ENCODE measurements at places on chromosomes 5 and 9. TPM values are rescaled to one million over a fixed set of nuclear protein-coding genes. Genes with fewer than 3 reads are reported as not detected.

DNA sequence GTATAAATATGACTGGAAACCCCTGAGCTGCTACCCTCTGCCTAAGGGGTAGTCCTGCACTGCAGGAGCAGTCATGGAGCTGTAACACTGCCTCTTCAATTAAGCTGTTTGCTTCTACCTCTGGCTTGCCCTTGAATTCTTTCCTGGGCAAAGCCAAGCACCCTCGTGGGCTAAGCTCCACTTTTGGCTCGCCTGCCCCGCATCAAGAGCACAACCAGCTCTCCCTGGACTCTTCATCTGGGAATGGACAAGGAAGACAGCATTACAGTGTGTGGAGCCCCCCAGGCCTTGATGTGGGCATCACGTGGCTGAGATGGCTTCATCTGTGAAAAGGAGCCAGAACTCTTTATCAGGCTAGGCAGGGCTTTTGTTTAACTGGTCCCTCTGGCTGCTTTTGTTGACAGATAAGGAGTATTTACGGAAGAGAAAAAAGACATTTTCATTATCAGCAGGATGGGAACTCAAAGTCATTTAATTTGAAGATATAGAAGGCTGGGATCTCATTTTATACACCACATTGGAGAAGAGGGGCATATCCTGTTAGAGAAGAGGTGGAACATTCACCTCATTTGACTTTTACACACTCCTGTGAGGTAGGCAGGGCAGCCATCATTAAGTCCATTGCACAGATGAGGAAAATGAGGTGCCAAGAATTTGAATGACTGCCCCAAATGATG lies 137.8 kb downstream of the SEMA6A start:
- no peak for DNase-seq

DNA sequence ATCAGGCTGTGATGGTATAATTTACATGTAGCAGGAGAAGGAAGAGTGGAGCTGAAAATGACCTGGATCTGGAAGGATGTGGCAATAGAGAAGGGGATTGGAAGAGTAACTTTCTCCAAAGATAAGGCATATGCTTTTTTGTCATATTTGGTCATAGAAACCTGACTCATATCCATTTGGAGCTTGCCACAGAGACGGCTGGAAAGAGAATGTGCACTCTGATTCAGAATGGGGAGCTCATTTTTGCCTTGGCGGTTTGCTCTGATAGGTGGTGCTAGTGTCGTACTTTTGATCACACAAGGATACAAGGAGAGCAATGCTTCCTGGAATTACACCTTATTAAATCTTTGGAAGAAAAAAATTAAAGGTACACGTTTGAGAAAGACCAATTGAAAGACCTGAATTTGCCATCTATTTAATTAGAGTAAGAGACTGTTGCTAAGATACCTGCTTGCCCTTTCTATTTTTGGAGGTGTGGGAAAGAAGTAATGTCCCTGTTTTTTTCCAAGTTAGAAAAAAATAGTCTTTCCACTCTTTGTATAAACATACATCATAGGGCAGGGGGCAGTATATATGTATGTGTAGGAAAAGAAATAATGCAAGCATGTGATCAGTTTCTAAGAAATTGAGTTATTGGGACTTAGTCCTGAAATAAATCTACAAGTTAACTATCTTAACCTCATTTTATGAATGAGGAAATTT lies 5.4 kb downstream of the LSM11 start:
- DNase-seq = no peak

DNA sequence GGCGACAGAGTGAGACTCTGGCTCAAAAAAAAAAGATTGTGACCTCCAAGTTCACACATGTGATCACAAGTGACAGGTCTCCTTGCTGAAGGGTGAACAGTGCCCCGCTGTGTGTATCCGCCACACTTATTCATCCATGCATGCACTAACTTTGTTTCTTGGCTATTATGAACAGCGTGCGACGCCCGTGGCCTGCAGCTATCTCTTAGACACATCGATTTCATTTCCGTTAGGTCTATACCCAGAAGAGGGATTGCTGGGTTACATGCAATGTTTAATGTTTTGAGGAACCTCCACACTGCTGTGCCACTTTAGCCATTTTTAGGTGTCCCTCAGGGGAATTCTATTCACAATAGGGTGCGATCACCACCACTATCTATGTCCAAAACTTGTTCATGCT lies 12.1 kb upstream of the EGFL7 start:
- DNase-seq = no peak

GRCh38 chr5:82499725-82500244 lies 221.6 kb upstream of the RPS23 start:
- no peak for DNase-seq

GRCh38 chr9:134061688-134062371 lies 6.0 kb downstream of the BRD3 start:
- DNase-seq = no peak

GRCh38 chr5:126939887-126940286 lies 90.5 kb downstream of the MARCHF3 start:
- DNase-seq = no peak

GRCh38 chr5:98460536-98460935 lies 312.9 kb upstream of the RGMB start:
- no peak for DNase-seq

DNA sequence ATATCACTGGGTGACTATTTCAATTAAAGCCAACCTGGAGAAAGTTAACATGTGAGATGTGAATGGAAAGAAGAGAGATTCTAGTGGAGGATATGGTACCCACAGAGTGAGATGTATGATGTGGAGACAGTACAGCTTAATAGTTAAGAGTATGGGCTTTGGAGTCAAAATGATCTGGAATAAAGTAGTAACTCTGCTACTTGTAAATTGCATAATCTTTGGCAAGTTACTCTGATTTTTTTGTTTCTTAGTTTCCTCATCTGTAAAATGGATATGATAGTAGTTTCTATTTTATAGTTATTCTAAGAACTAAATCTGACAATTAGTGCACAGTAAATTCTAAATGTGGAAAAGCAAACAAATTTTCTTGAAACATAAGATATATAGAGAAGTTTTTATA lies 79.2 kb downstream of the ISOC1 start:
- DNase-seq = no peak

- peak; percentile 16 for DNase-seq
Measured at GRCh38 chr9:34047864-34048726, 592 bp downstream of the UBAP2 start.

DNA sequence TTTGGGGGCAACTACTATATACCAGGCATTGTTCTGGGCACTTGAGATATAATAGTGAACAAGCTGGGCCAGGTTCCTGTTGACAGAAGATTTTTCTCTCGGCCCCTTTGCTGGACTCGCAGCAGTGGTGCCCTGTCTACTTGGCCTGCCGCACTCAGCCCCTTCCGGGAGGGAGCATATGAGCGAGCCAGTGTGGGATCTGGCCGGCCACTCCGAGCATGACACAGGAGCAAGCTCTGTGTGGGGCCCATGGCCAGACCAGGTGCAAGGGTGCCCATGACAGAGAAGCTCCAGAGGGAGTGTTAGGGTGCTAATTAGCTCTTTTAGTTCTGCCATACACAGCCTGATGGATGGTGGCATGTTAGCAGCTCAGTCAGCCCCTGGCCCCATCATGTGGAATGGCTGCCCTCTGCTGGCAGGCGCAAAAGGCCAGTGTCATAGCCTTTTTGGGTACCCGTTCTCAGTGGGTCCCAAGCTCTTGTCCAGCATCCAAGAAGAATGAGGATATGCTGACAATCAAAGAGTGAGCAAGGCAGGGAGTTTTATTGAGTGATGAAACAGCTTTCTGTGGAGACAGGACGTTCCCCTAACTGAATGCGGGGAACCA lies 9.3 kb upstream of the KIF4B start:
- no peak for DNase-seq

- no peak for DNase-seq
Measured at GRCh38 chr5:12217039-12217438, 312.8 kb upstream of the CTNND2 start.

DNA sequence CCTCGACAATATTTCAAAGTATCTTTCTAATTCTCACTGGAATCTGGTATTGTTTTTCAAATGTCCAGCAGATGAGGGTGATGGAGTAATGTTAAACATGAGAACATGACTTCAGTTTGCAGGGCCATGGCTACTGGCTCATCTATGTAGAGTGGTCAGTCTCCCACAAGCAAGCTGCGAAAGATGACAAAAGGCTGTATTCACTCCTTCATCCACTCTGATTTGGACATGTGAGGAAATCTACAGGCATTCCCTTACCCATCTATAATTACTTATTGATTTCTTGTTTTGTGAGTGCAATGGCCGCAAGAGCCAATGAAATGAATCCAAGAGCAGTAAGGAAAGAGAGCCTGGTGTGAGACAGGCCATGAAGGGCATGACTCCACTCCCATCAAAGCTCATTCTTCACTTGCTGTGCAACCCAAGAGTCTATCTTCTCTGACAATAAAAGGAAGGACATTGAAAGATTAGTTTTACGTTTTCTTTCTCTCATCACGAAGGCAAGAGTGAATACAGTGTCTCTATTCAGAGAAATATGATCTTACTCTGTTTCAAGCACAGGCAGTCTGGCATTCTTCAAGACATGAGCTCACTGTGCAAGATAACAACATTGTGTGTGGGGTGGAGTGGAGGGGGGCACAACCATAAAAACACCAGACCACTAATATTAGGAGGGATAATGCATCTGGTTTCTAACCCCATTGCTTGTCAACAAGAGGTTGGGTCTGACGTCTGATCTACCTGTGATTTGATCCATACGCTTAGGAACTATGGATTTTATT lies 249.6 kb upstream of the DAP start:
- no peak for DNase-seq

- DNase-seq = no peak
Measured at GRCh38 chr9:113558632-113559502, 95.3 kb downstream of the RGS3 start.

GRCh38 chr5:74310386-74310785 lies 330.1 kb downstream of the ENC1 start:
- DNase-seq = no peak

DNA sequence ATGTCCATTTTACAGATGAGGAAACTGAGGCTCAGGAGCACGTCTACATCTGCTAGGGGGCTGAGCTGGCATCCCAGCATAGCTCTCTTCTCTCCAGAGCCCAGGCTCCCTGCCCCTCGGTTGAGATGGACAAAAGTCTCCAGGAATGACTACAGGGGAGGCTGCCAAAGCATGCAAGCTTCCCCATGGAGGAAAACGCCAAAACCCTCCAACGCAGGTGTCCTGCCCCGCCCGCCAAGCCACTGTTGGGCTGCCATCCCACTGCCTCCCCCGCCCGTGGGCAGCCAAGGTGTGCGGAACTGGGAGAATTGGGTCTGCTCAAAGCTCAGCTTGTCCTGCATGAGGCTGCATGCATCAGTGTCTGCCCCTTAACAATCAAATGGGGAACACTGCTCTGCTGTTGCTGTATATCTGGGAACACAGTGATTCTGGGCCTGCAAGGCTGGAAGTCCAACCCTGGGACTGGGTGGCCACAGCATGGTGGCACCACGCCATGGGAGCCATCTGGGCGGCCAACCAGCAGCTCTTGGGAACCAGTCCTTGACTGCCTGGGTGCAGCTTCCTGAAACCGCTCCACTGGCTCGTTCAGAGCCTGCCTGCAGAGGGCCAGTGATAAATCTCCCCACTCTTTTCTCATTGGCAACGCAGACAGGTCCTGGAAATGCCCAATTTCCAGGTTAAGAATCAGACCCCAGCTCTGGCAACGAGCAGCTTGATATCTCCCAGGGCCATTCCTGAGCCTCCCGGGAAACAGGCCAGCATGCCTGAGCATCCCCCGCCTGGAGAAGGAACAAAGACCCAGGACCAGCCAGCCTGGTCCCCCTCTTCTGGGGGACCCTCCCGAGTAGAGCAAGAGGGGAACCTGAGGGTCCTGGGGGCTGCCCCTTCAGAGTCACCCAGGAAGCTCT lies 3.5 kb downstream of the RALGDS start:
- DNase-seq = no peak

DNA sequence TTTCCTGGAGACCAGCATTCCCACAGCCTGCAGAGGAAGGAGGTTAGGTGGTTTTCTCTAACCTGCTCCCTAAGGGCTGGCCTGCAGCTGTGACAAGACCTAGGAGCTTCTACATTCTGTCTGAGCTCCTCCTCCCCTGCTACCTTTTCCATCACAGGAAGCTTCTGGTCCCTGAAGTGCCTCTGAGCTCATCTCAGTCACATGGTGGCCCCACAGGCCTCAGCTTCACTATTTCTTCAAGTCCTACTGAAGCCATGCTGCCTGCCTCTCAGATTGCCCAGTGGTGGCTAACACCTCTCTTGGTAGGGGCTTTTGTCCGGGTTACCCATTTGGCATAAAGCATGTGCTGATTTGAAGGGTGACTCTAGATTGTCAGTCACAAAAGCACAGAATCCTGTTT lies 259.4 kb downstream of the CRB2 start:
- DNase-seq = no peak

- no peak for DNase-seq
Measured at GRCh38 chr5:89229331-89230070, 346.5 kb upstream of the MEF2C start.

GRCh38 chr5:157269761-157270272 lies 3.9 kb downstream of the CYFIP2 start:
- DNase-seq = no peak

- no peak for DNase-seq
Measured at GRCh38 chr5:171258737-171259415, 50.2 kb upstream of the TLX3 start.

- no peak for DNase-seq
Measured at GRCh38 chr5:109028608-109029299, 281.1 kb downstream of the FER start.

DNA sequence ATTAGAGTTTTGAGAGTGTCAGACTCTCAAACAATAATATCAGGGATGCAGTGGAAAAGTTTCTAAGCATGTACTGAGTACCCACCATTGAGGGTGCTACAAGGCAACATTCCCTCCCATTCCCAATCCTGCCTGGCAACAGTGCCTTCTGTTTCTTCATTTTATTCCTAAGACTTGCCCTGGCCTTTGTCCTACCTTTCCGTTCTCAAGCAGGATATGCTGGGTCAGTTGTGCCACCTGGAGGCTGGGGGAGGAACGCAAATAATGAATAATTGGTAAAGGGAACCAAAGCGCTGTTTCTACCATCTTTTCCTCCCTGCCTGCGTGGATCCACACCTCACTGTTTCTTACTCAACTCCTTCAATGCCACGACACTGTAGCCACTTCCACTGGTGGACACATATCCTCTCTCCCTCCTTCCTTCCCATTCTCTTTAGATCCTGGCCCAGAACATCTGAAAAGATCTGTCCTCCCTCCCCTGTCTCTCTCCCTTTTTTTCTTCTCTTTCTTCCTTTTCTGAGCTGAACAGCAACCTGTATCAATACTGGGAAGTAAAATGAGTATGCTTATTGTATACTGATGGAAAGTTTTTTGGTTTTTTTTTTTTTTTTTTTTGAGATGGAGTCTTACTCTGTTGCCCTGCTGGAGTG lies 149.5 kb downstream of the C9orf152 start:
- peak; percentile 15 for DNase-seq

Gene SPINK6
- not detected for total RNA-seq

Gene NIPAL4
- total RNA-seq = 1.5 TPM

Gene BAAT
- total RNA-seq = not detected

Gene UGT3A2
- not detected for total RNA-seq

Gene SPATA9
- total RNA-seq = not detected

Gene EPB41L4A
- total RNA-seq = 0.50 TPM

Gene ACTBL2
- total RNA-seq = not detected

Gene CDH12
- total RNA-seq = not detected

Gene CCNB1
- total RNA-seq = 2.2 TPM

Gene ERGIC1
- 53.1 TPM for total RNA-seq

Gene FIBCD1
- not detected for total RNA-seq
